ENCODE measurements at places on chromosomes 4 and X.
A peak's percentile ranks its signal among the peaks of the same experiment; 100 is the strongest.

DNA sequence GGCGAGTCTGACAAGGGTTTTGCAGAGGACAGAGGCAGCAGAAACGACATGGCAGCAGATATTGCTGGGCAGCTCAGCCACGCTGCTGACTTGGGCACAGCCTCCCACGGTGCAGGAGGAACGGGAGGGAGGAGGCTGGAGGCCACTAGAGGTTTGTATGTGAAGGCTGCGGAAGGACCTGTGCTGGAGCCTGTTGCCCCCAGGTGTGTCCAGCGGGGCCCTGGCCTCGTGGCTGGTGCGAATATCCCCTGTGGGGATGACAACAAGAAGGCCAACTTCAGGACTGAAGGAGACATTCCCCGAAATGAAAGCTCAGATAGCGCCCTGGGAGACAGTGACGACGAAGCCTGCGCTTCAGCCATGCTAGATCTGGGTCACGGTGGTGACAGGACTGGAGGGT, 100.2 kb downstream of the FNIP2 start:
- DNase-seq = no peak

- DNase-seq = no peak
These were observed 533.2 kb upstream of the FAT1 start for GRCh38 chr4:187256897-187257296.

DNA sequence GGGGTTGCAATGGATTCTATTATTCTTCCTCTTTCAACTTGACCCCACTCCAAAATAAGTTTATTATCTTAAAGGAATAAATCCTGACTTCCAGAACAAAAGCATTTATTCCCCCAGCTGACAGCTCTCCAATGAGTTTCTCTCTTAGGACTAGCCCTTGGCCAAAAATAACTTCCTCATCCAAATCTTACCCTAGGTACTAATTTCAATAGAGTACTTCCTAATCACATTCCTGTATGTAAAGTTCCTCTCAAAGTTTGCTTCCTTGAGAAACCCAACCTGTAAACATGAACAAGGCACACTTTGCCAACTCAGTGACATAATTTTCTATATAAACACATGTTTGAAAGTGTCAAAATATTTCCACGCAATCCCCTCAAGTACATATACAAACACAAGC, 671.2 kb upstream of the GALNTL6 start:
- no peak for DNase-seq

DNA sequence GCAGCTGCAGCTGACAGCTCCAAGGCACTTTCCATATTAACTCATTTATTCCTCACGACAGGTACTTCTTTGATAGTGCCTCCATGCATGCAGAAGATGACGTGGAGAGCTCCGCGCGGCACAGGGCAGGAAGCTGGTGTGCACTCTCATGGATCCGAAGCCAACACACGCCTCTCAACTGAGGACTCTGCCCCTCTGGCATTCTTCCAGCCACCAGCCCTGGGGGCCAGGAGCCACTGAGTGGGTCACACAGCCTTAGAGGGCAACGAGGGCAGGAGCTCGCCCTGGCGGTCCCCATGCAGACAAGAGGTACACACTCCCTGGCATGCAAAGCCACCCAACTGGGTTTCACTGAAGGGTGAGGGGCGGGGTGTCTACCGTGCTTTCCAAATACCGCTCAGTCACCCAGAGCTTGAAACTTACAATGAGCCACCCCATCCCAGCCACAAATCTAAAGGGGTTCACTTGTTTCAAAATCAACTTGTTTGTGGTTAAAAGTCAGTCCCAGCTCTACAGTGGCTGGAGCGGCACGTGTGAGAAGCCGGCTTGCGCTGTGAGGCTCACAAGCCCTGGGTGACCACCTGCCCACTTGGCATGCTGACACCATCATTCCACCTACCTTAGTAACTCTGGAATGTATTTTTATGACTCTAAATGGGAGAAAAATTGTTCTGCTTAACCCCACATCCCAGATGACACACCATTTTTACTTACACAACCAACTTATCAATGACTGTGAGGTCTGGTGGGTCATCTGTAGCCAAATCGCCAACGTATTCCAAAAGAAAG, 16.2 kb downstream of the NOP14 start:
- no peak for DNase-seq

GRCh38 chr4:147195386-147195785, 249.7 kb upstream of the TTC29 start:
- DNase-seq = no peak

- no peak for DNase-seq
These were observed 532.8 kb downstream of the FAT4 start for GRCh38 chr4:125847518-125847917.

DNA sequence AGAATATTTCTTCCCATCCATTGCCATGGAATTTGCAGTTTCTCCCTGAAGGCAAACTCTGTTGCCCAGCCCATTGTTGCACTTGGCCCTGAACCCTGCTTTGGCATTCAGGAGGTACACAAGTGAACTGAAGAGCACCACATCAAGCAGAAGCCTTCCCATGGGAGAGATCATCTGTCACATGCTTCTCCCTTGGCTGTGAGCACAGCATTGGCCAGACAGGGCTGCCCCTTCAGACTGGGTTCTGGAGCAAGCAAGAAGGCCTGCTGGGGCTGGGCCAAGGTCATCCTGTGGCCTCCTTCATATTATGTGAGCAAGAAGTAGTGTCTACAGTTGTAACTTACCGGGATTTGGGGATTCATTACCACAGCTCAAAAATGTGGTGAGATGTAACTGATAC, 22.7 kb downstream of the SCML1 start:
- no peak for DNase-seq

- DNase-seq = no peak
These were observed 4.3 kb upstream of the SH3BP2 start for GRCh38 chr4:2788532-2789103.

DNA sequence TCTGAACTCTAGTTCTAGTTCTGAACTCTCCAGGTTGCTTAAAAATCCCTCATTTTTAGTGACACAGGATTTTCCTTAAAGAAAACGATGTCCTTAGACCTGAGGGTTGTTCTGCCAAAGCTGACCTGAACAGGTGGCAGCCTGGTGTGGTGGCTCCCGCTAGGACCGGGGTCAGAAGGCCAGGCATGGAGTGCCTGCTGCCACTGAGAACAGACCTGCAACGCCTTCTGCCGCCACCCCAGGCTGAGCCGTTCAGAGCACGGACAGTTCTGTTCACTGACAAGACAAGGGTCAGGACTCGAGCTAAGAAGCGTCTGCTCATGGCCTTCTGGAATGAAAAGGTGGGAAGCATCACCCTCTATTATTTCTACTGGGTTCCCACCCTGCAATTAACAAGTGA, 15.8 kb downstream of the DCTD start:
- DNase-seq = no peak

- no peak for DNase-seq
These were observed 41.2 kb downstream of the COL4A6 start for GRCh38 chrX:108396986-108397385.

DNA sequence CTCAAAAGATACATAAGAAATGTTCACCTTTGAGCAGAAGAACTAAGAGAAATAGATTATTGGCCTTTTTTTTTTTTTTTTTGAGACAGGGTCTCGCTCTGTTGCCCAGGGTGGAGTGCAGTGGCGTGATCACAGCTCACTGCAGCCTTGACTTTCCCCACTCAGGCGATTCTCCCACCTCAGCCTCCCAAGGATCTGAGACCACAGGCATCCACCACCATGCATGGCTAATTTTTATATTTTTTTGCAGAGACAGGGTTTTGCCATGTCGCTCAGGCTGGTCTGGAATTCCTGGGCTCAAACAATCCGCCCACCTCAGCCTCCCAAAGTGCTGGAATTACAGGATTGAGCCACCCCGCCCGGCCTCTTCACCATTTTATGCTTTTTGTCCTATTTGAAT, 2.9 kb upstream of the TLR6 start:
- DNase-seq = no peak

DNA sequence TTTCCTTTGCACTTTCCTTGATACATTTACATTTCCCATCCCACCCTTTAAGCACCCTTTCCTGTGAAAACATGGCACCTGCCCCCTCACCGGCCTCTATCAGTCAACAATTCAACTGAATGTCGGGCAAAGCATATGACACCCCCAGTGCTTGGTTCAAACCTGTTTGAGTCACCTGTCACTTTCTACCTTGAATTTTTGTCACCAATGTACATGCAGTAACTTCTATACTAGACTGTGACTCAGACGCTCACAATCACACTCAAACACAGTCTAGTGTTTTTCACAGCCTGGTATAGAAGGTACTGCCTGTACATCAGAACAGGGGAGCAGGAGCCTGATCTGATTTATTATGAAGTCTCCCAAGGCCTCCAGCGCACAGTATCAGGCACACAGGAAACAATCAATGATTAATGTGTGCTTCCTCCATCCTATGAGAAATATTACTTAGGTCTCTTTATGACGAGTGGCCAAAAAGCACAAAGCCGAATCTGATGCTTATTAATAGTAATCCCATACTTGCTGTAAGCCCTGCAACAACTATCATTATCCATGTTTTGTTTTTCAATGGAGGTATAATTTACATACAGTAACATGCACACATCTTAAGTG, 49.2 kb upstream of the FAM9C start:
- DNase-seq = no peak

- DNase-seq = peak; percentile 8
These were observed 46.1 kb downstream of the SETD7 start for GRCh38 chr4:139509727-139510410.

DNA sequence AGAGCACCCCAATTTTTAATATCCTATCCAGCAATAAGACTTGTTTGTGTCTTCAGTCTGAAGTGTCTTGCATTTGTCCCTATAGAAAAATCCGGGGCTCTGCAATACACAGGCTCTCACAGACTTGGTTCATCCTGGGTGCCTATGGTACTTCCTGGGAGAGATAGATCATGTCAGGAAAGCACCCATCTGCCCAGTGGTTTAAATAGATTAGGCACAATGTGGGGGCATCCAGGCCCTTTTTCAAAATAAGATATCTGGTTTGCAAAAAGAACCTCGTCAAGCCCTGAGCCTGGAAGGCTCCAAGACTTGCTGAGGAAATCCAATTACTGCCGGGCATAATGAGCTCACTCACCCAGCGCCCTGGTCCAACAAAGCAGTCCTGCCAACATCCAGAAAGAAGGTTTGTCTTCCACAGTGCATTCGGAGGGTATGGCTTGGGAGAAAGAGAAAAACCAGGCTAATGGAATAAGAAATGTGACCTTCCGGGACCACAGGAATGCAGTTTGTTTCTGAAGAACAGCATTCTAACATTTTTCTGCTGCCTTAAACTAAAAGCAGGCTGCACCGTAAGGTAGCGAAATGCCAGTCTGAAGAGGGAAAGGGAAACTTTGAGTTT, 11.6 kb downstream of the JAKMIP1 start:
- no peak for DNase-seq

- DNase-seq = no peak
These were observed 36.9 kb downstream of the EVC start for GRCh38 chr4:5747738-5748375.
